ENCODE measurements at places on chromosomes 7 and 10.

- DNase-seq = no peak
These were observed 78.8 kb downstream of the RALA start for GRCh38 chr7:39702133-39702532.

DNA sequence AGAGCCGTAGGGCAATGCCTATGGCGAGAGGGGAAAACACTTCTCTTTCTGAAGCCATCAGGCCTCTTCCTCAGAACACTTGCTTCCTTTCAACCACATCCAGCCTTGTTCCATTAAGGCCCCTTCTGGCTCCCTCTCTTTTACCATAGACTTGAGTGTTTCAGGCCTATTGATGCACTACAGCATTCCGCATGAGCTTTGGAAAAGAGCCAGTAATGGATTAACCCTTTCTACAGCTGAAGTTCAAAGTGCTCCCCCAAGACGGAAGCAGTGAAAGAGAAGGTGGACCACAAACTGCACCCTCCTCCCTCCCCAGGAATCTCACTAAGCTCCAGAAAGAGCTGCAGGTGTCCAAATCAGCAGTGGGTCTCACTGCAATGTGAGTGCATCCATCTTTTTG, 102.7 kb upstream of the C7orf33 start:
- DNase-seq = no peak

GRCh38 chr10:71218046-71218650, 5.8 kb downstream of the UNC5B start:
- no peak for DNase-seq

- no peak for DNase-seq
These were observed 36.9 kb downstream of the ELFN1 start for GRCh38 chr7:1706721-1707613.

- no peak for DNase-seq
These were observed 303.9 kb downstream of the REEP3 start for GRCh38 chr10:63825111-63825510.

DNA sequence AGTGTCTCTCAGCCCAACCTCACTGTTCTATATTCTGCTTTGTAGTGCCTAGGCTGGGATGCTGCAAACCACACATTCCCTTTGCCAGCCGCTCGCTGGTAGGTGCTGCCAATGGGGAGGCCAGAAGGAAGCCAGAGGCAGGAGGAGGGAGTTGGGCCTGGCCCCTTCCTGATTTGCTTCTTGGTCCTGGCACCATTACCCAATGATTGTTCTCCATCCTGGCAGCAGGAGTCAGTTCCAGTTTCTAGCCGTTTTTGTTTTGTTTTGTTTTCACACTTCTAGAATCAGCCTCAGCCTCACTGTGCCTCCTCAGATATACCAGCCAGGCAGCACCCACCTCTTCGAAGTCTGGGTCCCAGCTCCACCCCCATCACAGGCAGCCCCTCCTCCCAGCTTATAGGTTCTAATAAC, 27.4 kb upstream of the LOXL4 start:
- DNase-seq = no peak

GRCh38 chr10:17454161-17455014, at the start of gene ST8SIA6:
TSS of gene ST8SIA6 (minus strand) at chr10:17454595. CDS start at chr10:17454255, 340 bp downstream.
- peak; percentile 6 for DNase-seq

GRCh38 chr7:325051-325798, 35.3 kb downstream of the FOXL3 start:
- no peak for DNase-seq

- no peak for DNase-seq
These were observed at the start of gene CPXM2 for GRCh38 chr10:123891144-123892071. TSS of gene CPXM2 (minus strand) at chr10:123891807. CDS start at chr10:123891659, 148 bp downstream.

DNA sequence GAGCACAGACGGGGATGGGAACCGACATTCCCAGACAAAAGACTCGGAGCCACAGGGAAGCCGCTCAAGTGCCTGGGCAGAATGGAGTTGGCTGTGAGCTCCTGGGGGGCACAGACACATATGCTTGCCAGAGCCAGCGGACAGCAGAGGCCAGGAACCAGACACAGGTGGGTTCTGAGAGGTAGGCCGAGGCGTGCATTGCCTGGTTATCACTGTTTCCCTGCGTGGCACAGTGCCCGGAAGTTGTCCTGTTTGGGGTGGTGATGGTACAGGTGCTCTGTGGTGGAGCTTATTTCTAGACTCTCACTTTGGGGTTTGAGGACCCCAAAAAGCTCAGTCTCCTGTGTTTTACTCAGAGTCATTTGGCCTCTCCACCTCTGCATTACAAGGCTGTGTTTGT, 2.5 kb downstream of the PALD1 start:
- no peak for DNase-seq

GRCh38 chr10:99806091-99806490, 23.7 kb downstream of the ABCC2 start:
- no peak for DNase-seq

- no peak for DNase-seq
These were observed 180.7 kb downstream of the CPEB3 start for GRCh38 chr10:92110039-92110794.

- DNase-seq = no peak
These were observed 3.4 kb downstream of the AOC1 start for GRCh38 chr7:150855476-150856302.

- DNase-seq = no peak
These were observed 9.6 kb downstream of the CTTNBP2 start for GRCh38 chr7:117863618-117864017.
